Activated T-cell treated with anti-CD3 and anti-CD28 coated beads for 4 hours (primary cell): ENCODE measurements at places on chromosomes 1 and 21.
A peak's percentile ranks its signal among the peaks of the same experiment; 100 is the strongest.

- no peak for DNase-seq
These were observed 46.4 kb upstream of the DPT start for GRCh38 chr1:168775366-168775765.

DNA sequence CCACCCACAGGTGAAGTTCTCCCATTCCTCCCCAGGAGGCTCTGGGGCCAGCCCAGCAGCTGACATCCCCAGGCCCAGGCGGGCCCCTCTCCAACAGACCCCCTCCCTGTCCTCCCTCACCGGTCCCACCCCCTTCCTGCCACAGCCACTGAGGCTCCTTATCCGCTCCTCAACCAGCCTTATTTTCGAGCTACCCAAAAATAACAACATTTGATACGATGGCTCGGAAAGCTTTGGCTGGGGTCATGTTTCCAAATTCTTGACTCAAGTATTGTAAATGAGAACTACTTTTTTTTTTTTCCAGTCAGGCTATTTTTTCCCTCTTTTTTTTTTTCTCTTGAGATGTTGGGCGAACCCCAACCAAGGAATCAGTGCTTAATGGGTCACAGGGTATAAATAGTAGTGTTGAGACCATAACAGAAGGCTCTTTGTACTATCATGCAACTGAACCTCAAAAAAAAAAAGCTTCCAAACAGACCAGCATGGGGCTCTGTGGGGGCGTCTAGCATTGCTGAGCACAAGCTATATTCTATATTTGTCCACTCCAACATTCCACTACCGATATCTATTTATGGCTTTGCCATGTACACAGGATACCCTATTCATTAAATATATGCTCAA lies 27.2 kb downstream of the IRF2BP2 start:
- no peak for DNase-seq

- DNase-seq = no peak
These were observed 48.4 kb upstream of the NBPF3 start for GRCh38 chr1:21391497-21391896.

GRCh38 chr21:42997053-42997452 lies 22.7 kb downstream of the PKNOX1 start:
- DNase-seq = no peak

GRCh38 chr1:54857141-54857540 lies 29.9 kb downstream of the DHCR24 start:
- DNase-seq = no peak

DNA sequence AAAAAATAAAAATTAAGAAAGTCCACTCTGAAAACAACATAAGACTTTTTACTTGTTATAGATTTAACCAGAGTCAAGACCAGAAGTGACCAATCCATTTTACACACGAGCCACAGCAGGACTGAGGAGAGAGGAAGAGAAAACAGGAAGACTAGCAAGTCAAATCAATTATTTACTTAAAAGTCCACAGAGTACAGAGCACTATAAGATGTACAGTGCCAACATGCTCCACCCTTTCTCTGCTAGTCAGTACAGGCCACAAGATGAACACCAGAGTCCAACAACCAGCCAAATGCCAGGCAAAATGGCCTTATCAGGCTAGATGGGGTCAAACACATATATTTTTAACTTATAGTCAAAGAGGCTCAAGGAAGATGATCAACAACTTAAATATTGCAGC lies 19.5 kb downstream of the LUZP1 start:
- DNase-seq = no peak

- DNase-seq = no peak
These were observed 76.1 kb upstream of the HOOK1 start for GRCh38 chr1:59738591-59739015.

DNA sequence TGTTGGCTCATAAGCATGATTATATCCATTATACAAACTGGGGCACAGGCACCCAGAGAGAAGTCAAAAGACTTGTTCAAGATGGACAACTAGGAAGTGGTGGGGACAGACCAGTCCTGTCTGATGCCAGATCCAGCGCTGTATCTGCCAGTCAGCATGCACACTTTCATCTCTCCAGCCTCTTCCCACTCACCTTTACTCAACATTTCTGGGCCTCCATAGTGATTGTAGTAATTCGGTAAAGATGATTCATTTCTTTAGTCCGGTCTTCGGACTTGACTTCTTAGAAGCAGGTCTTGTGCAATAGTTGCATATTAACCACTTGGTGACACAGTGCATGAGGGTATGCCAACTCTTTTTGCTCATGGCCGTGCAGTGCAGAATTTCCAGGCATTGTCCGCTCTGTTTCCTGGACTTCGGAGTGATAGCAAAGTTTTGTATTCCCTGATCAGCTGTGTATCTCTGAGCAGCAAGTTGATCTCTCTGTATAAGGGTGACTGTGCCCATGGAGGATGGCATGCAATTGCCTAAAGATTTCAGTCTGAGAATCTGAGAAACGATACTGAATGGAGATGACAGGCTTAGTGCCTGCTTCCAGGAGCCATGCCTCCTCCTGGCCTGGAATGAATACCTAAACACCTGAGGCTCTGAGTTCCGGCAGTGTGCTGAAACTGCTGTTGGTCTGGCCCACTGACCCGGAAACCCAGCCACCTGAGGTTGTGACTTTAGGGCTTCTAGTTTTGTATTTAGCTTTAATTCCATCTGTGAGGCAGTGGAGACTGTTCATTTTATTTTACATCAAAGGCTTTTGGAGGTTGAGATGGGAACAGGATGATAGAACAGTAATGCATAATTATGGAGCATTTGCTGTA lies 39.0 kb downstream of the GALNT2 start:
- no peak for DNase-seq

- no peak for DNase-seq
These were observed 21.0 kb downstream of the SDE2 start for GRCh38 chr1:225977937-225978748.

DNA sequence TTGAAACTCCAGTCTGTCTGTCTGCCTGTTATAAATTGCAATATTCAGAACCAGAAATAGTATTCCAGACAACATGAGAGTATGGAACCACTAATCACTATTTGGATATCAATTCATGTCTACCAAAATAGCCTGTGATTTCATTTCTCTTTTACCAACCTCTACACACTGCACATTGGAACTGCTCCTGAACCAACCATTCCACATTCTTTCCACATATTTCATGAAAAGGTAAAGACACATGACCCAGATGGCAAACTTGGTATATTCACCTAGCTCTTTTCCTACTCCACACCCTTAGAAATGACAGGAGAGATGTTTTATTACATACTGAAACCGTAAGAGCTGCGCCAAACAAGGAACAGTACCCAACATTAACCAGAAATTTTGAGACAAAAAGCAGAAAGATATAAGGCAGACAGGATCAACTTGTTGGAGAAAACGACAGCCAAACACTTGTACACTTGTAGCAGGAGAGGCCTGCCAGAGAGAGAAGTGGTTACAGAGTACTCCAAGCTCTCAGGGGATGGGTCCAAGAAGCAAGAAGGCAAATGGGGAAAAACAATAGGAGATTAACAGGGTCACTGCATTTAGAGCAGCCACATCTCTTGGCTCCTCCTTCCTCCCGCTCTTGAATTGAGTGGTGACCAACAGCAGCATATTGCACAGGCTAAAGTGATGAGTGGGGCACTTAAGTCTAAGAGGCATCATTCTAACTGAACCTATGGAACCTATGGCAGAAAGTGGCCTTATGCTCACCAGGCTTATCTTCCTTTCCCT lies 148.7 kb downstream of the SETD4 start:
- no peak for DNase-seq

GRCh38 chr1:64478594-64479470 lies 8.9 kb downstream of the CACHD1 start:
- DNase-seq = no peak

DNA sequence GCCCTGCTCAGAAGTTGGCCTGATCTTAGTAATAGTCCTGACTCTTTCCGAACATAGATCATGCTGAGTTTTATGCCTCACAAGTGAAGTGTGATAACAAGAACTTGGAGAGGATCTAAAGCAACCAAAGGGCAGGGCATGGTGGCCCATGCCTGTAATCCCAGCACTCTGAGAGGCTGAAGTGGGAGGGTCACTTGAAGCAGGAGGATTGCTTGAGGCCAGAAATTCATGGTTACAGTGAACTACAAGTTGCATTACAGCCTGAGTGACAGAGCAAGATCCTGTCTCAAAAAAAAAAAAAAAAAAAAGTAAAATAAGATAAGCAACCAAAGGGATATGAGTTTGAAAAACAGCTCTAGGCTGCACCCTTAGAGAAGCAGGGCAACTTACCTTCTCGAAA lies 18.5 kb upstream of the BCL9 start:
- no peak for DNase-seq

- no peak for DNase-seq
These were observed 3.6 kb upstream of the PRDM16 start for GRCh38 chr1:3065396-3065795.

GRCh38 chr1:54404939-54405897 lies 976 bp downstream of the SSBP3 start:
- no peak for DNase-seq

GRCh38 chr1:221138516-221138915 lies 259.3 kb downstream of the HLX start:
- DNase-seq = no peak

- DNase-seq = no peak
These were observed 9.1 kb upstream of the IER5 start for GRCh38 chr1:181079382-181079781.

DNA sequence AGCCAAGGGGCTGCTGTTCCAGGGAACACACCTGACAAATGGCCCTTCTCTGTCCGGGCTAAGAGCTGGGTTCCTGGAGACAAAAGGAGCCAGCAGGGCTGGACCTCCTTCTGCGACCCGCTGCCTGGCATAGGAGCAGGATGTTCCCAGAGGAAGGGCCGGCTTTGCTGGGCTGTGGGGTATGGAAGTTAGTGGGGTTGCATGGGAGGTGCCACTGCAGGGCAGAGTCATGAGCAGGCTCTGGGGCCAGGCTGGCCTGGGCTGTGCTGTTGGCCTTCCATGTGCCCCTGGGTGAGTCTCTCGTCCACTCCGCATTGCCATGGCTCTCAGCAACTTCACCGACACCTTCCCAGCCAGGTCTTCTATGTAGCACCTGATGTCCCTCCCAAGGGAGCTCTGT lies 507.6 kb downstream of the PTPRU start:
- no peak for DNase-seq

DNA sequence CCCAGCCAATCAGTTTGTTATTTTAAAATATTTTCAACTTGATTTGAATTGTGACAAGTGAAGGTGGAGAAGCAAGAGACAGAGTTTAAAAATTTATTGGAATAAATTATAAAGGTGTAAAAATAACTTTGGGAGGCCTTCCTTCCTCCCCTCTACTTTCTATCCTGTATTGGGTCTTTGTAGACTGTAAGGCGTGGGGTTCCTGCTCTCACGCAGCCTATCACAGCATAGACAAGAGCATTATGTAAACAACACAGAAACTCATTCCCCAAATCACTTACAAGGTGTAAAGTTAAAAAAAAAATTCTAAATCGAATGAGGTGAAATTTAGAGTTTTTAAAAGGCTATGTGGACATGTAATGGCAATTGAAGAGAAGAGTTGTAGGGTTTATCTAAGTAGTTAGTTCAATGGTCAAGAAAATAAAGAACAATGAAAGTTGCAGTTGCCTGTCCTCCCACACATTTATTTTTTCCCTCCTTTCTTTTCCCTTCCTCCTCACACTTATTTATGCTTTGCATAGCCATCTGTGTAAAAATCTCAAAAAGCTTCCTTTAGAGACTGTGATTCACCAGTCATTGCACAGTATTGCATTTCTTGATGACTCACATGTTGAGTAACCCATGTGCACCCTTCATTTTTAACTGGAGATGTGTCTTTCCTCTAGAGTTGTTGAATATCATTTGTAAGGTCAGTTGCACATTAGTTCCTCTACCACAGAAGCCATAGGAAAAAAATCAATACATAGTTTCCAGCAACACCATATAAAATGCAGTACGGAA lies 242.2 kb downstream of the PTPRC start:
- DNase-seq = no peak

DNA sequence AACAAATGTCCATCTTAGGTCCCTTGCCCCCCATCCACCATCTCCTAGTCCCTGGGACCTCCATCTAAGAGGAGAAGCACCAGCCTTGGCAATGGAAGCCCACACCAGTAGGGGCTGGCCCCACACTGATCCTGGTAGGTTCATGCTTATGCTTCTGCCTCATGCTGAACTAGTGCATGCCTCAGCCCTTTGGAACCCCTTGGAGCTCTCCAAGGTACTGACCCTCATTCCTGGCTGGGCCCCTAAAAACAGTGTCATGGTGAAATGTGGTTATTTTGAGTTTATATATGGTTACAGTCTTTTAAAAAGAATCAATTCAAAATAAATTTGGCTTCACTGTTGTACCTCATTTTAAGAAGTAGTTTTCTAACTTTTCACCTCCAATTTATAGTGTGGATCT lies 108.3 kb downstream of the HIVEP3 start:
- no peak for DNase-seq

DNA sequence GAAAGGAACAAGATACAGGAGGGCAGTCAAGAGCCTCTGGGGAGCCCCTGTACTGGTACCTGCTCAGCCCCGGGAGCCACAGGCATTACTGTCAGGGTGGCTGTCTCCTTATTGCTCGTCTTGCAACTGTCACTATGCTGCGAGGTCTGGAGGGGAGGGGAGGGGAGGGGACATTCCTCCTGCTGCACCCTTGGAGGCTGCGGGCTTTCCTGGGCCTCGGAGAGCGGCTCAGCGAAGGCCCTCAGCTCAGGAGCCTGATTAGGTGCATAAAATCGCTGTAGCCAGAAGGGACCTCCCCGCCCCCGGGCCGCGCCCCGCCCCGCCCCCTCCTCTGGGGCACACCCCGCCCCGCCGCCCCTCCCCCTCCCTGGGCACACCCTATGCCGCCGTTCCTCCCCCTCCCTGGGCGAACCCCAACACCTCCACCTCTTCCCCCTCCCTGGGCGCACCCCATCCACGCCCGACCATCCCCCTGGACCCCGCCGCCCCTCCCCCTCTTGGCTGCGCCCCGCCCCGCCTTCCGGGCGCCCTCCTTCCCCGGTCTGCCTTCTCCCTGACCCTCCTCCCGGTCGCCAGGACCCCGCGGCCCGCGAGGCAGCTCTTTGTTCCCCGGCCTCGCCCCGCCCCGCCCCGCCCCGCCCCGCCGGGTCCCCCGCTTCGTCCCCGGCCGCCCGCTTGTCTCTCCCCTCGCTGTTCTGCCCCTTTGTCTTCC lies 35.5 kb downstream of the CACHD1 start:
- DNase-seq = peak; percentile 24

DNA sequence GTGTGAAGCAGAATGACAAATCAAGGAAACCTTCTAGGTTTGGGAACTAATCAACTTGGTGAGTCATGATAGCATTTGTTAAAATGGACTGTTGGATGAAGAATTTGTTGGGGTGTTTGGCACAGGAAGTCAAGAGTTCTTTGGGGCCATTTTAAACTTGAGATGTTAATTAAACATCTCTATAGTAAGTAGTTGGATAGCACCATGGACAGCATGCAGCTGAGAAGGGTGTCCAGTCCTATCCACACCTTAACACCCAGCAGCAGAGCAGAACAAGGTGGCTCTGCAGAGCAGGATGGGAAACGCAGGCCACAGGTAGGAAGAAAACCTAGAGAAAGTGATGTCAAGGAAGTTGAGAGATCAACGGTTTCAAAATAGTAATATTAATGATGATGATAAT lies 52.5 kb downstream of the TNR start:
- DNase-seq = no peak

GRCh38 chr1:23555986-23556634 lies 3.2 kb downstream of the ID3 start:
- DNase-seq = no peak

GRCh38 chr1:183246436-183246835 lies 60.4 kb downstream of the LAMC2 start:
- DNase-seq = no peak

GRCh38 chr1:59290193-59290949 lies 6.5 kb upstream of the FGGY start:
- DNase-seq = no peak

- no peak for DNase-seq
These were observed 101.7 kb downstream of the NR5A2 start for GRCh38 chr1:200128944-200129879.

GRCh38 chr1:35192056-35192852 lies 691 bp downstream of the SFPQ start:
- DNase-seq = peak; percentile 85
